ENCODE measurements at places on chromosomes 5 and 9.

DNA sequence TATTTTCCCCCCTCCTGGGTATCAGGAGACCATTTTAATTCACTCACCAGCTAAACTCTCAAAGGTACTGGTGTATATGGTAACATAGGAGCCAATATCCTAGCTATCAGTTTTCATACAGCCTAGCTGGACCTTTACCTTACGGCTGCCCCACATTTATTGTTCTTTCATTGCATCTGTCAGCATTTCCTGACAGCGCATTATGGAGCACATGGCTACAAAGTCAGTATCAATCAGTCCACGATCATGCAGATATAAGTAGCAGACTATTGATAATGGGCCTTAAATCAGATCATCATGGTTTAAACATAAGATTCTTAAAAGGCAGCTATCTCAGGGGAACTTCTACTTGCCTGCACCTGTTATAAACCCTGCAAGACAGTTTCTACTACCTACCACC is 304.7 kb downstream of the KIAA0825 start:
- no peak for DNase-seq

DNA sequence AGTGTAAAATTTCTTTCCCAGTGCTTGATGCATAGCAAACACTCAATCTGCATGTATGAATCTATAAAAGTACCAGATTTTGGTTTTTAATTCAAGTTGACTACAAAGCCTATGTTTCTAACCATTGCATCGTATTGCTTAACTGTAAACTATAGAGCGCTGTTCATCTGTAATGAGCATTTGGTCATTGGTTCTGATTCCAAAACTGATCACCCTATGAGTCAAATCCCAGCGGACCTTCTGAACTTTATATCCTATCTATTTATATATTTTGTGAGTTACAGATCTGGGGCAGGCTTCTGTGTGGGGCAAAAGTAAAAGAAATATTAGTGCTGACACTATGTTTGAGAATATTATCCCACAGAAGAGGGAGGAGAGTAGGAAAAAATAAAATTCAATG is 305.7 kb upstream of the TNC start:
- no peak for DNase-seq

GRCh38 chr5:156396063-156396829 is 69.3 kb downstream of the SGCD start:
- no peak for DNase-seq

DNA sequence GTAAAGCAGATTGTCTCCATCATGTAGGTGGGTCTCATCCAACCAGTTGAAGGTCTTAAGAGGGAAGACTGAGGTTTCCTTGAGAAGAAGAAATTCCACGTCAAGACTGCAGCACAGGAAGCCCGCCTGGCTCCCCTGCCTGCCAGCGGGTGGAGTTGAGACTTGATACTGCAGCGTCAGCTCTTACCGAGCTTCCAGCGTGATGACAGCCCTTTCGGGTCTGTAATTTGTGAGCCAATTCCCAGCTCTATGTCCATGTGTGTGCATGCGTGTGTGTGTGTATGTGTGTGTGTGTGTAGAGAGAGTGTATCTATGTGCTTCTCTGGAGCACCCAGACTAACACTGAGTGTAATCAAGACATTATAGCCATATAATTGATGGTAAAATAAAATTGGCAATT is 379.7 kb upstream of the IRX2 start:
- DNase-seq, result no peak

- no peak for DNase-seq
Observed at GRCh38 chr5:73691302-73692080, 65.5 kb downstream of the ARHGEF28 start.

GRCh38 chr9:36214571-36214970 is 23.9 kb downstream of the CLTA start:
- DNase-seq, result no peak

GRCh38 chr9:123710299-123710698 is 219.6 kb downstream of the DENND1A start:
- no peak for DNase-seq

GRCh38 chr9:98057138-98057799 is 737 bp downstream of the NANS start:
- DNase-seq, result no peak

- DNase-seq, result no peak
Observed at GRCh38 chr9:33809506-33809905, 7.5 kb upstream of the UBE2R2 start.

DNA sequence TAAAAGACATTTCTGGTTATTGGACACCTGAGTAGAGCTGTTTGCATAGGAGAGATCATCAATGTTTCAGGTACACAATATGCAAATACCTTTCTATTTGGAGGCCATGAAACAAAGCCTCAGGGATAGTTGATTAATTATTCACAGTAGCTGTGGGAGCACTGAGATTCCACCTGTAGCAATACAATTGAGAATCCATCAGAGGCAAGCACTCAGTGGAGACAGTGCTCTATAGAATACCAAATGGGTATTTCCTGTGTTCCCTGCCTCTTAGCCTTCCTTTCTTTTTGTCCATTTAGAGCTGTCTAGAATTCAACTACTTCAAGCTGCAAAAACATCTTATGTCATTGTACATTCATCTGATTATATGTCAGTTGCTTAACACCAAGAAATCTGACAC is 1754.0 kb upstream of the ACO1 start:
- DNase-seq, result no peak

GRCh38 chr5:176687881-176688280 is 40.6 kb downstream of the TSPAN17 start:
- DNase-seq, result no peak

DNA sequence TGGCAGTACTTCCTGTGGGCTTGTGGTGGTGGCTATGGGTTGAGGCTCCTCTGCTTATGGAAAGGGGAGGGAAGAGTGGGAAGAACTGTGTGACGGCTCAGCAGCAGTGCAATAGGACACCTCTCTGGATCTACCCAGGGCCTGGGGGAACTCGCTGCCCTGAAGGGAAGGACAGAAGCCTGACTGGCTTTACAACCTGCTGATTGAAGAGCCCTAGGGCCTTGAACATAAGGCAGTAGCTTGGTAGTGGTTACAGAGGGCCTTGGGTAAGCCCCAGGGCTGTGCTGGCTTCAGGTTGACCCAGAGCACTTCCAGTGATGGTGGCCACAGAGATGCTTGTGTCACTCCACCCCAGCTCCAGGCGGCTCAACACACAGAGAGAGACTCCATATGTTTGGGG is 5.5 kb downstream of the CCIN start:
- no peak for DNase-seq

DNA sequence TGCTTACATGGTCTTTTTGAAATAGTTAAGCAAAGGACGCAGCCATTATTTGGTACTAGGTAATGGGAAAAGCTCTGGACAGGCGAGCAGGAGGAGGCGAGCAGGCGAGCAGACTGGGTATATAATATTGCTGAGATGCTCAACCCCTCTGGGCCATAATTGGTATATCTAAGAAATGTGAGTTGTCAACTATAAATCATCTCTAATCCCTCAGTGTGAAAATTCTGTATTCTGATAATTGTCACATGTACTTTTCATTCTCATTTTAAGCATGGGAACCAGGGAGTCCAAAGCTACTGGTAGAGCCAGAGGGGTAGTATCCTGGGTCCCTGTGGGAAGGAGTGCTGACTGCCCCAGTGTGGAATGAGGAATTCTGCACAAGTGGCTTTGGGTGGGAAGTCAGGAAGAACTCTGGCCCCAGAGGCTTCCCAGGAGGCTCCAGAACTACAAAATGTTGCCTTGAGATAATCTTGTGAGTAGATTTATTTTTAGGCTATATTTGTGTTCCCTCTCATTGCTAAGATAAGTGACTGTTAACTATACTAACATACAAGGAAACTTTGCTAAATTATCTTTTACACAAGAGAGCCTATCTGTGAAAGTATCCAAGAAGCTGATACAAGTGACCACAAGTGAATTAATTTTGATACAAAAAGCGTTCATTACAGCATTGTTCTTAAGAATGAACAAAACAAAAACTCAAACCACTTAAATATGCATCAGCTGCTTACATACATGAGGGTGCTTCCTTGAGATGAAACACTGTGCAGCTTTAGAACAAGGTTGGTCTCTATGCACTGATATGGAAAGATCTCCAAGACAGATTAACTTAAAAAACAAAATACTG is 70.5 kb upstream of the TNFAIP8 start:
- no peak for DNase-seq

DNA sequence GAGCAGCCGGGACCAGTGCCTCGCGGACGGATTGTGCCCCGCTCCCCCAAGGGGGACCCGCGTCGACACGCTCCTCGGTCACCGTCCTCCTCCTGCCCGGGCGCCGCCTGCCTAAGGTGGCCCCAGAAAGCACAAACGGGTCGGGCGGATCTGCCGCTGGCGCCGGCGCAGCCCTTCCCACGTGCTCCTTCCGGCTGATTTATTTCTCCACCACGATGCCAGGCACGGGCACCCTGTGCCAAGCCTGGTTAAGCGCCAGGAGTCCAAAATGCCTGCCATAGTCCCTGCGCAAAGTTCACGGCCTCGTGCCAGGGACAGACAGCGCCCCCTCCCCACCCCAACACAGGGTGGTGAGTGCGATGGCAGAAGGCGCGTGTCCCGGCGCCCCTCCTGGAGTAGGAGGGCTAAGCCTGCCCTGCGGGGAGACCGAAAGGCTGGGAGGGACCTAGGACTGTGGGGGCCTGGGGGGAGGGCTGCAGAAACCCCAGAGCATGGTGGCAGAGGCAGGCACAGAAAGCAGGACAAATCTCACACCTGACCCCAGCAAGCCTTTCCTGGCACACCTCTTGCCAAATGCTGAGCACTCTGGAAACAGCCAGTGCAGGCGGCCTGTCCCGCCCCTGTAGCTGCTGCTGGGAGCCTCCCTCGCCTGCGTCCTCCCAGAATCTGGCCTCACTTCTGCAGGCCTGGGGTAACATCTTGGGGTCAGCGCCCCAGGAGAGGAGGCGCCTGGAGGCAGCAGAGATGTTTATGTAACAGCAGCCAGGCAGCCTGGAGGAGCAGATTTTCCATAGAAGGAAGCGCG is 1.1 kb upstream of the NOTCH1 start:
- DNase-seq, result peak; percentile 39

DNA sequence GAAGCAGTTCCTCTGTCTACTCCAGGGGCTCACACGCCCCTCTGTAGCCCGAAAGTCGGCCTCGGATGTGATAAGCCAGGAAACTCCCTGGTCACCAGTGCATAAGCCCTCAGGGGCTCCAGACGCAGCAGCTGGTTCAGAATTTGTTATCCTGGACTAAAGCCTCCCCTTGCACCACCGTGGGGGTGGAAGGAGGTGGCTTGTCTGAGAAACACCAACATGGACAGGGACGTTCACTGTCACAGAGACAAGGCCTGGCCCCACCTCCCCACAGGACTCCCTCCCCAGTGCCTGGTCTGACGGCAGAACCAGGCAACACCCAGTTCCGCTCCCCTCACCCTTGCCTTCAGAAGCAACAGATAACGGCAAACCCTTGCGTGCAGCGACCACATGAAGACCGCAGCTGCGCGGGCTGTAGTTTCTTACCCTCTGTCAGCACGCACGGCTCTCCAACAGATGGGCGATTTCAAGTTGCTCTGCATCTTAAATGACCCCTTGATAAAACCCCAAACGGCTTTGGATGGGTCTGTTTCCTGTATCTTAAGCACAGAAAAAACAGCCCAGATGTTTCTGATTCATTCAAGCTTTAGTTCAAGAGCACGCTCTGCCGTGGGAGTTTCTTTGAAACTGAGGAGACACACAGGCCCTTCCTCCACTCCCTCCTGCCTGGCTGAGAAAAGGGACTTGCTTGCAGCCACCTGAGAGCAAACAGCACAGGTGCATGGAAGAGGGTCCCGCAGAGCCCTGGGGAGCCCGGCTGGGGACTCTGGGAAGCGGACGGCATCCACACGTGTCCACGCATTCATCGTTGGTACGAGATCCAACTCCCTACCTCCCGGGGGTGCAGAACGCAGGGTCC is 44.7 kb upstream of the NKD2 start:
- peak; percentile 25 for DNase-seq

DNA sequence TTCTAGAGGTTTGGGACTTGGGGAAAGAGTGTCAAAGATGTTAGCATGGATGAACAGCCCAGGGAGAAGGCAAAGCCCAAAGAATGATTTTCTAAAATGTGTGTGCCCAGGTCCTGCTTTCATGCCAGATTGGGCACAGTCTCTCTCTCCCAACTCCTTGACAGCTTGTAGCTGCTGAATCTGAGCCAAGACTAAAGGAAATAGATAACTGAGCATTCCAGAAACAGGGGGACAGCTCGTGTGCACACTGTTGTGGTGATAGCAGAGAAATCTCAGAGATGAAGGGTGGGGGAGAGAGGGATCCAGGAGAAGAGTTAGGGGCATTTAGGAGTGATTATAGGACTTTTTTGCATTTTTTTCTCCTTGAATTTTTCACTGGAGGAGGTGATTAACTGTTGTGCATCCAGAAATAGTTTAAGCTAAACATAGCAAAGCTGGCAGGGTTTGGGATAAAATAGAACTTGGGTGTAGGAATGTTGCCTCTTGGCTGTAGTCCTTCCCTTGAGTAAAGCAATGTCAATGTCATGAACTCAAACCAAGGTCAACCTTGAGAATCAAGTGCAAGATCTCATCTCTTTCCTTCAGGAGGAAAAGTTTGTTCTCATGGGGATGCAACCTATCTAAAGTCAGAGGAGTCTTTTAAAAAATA is 245.9 kb downstream of the SH3GL2 start:
- DNase-seq, result no peak

DNA sequence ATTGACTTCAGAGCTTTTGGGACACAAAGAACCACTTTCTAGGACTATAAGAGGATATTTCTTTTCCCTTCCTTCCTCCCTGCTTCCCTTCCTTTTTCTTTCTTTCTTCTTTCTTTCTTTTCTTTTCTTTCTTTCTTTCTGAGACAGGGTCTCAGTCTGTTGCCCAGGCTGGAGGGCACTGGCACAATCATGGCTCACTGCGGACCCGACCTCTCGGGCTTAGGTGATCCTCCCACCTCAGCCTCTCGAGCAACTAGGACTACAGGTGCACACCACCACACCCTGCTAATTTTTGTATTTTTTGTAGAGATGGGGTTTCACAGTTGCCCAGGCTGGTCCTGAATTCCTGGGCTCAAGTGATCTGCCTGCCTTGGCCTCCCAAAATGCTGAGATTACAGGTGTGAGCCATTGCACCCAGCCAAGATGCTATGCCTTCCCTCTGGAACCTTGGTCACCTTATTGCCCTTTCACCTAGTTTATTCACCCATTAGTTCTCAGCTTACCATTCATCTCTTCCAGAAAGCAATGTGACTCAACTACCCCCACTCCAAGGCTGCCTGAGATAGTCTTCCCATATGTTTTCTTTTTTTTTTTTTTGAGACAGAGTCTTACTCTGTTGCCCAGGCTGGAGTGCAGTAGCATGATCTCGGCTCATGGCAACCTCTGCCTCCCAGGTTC is 10.1 kb downstream of the PLIN2 start:
- DNase-seq, result no peak

- no peak for DNase-seq
Observed at GRCh38 chr9:133735415-133735775, 2.8 kb downstream of the SARDH start.

DNA sequence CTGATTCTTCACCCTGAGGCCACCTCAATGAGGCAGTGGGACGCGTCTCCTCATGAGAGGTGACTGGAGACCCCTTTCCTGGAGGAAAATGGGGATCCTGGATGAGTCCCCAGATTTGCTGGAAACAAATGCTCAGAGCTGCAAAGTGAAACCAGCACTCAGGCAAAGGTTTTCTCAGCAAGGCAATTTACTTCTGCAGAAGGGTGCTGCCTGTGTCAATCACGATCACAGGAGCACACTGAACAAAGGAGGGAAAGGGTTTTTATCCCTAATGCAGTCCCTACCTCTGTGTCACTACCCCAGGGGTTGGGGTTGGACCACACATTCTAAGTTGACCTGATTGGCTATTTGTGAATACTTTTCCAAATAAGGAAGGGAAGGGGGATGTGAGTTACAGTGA is 69.9 kb upstream of the CDK20 start:
- no peak for DNase-seq

Measured in activated T-cell treated with anti-CD3 and anti-CD28 coated beads for 24 hours (primary cell).